ENCODE measurements at places on chromosomes 5 and 9. TPM values are rescaled to one million over a fixed set of nuclear protein-coding genes. Genes with fewer than 3 reads are reported as not detected.

- no peak for DNase-seq
- H3K36me3 ChIP-seq = no peaks in the 10 kb centered on the region
- no peaks in the 10 kb centered on the region for H3K4me1 ChIP-seq
These were observed 1403.0 kb upstream of the C9orf72 start for GRCh38 chr9:28976250-28976649.

DNA sequence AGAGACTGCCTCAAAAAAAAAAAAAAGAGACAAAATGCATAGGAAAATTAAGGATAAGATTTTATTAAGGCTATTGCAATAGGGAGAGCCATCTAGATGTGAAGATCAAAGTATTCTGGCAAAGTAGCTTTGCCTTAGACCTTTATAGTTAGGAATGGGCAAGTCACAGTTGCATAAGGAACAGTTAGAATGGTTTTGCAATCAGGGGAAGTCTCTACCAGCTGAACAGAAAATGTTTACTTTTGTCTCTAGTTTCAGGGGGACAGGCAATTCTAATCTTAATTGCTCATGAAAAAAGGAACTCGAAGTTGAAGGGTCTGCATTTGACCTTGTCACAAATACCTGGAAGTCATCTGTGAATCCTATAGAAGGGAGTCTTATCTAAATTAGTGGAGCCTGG is 13.1 kb upstream of the ATP6V1G1 start:
- no peak overlapping the region for H3K4me3 ChIP-seq
- H3K27me3 ChIP-seq = no peaks in the 10 kb centered on the region
- DNase-seq = no peak
- H3K36me3 ChIP-seq = no peaks in the 10 kb centered on the region
- H3K4me1 ChIP-seq = no peaks in the 10 kb centered on the region
- H3K27ac ChIP-seq = no peak overlapping the region

PTPRD gene
- 15.6 TPM for total RNA-seq

DNA sequence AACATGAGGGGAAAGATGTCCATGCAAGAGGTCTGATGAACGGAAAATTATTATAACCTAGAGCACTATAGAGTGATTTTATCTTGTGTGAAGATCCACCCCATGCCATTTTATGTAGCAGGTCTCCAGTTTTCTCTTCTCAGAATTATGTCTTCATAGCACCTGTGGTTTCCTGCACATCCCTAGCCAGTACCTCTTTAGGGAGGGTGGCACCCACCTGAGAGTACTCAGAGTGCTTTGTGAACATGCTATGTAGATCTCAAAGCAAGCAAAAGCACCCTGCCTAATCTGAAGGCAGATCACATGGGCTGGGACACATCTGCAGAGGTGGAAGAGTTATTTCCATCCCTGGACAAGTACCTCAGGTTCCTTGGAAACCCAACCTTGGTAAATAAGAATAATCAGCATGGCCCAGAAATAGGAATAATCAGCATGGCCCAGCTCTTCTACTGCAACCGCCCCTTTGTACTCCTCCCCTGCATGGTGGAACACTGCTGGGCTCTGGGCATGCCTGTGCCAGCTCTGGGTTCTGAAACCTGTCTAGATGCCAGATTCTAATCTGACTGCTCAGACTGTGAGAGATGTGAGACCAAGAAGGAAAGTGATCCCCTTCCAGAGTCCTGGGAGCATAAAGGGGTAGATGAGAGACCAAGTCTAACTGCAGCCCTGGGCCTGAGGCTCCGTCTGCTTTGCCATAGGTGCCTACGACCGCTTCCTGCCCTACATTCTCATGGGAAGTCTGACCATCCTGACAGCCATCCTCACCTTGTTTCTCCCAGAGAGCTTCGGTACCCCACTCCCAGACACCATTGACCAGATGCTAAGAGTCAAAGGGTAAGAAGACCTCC is 23.7 kb downstream of the SLC22A5 start:
- H3K27me3 ChIP-seq = no peaks in the 10 kb centered on the region
- H3K27ac ChIP-seq = no peak overlapping the region
- no peak for DNase-seq
- H3K4me3 ChIP-seq = no peak overlapping the region

GRCh38 chr5:62256161-62257019 is 49.6 kb upstream of the KIF2A start:
- no peaks in the 10 kb centered on the region for H3K36me3 ChIP-seq
- peaks cover 4% of the 10 kb centered on the region for H3K4me1 ChIP-seq
- H3K4me3 ChIP-seq = no peak overlapping the region
- no peaks in the 10 kb centered on the region for H3K27me3 ChIP-seq

GRCh38 chr5:124438026-124438902 is 308.2 kb downstream of the ZNF608 start:
- no peaks in the 10 kb centered on the region for H3K27me3 ChIP-seq
- H3K27ac ChIP-seq = no peak overlapping the region
- no peak for DNase-seq
- no peak overlapping the region for H3K4me3 ChIP-seq
- peaks cover 23% of the 10 kb centered on the region for H3K4me1 ChIP-seq

DNA sequence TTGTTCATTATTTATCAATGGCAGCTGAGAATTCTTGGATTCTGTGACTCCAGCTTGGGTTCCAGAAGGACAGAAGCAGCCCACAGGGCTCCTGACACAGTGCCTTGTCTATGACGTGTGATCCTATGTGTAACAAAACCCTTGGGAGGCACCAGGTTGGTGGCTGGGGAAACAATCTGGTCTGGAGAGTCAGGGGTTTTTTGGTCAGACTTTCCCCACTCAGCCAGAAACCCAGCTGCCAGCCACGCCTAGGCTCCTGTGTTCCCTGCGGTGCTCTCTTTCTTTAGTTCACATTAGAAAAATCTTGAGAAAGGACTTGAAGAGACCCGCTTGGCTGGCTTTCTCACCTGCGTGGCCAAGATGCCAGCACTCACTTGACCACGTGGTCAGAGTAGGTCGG is 15.5 kb upstream of the ZBED3 start:
- H3K4me3 ChIP-seq = no peak overlapping the region
- no peaks in the 10 kb centered on the region for H3K4me1 ChIP-seq
- H3K36me3 ChIP-seq = no peaks in the 10 kb centered on the region

GRCh38 chr5:95441636-95442035 is 50.5 kb downstream of the FAM81B start:
- H3K36me3 ChIP-seq = no peaks in the 10 kb centered on the region
- H3K4me1 ChIP-seq = no peaks in the 10 kb centered on the region
- no peak overlapping the region for H3K4me3 ChIP-seq
- H3K27ac ChIP-seq = no peak overlapping the region

GRCh38 chr5:16539169-16539666 is 73.6 kb upstream of the ZNF622 start:
- peak overlapping the region; percentile 93 for H3K27ac ChIP-seq
- no peak overlapping the region for H3K4me3 ChIP-seq
- DNase-seq = peak; percentile 82
- H3K27me3 ChIP-seq = no peaks in the 10 kb centered on the region
- peaks cover 85% of the 10 kb centered on the region for H3K4me1 ChIP-seq

NR2F1-AS1 gene
- total RNA-seq = 0.60 TPM
